ENCODE measurements at places on chromosomes 6 and 20.
A peak's percentile ranks its signal among the peaks of the same experiment; 100 is the strongest.

- no peak for DNase-seq
Measured at GRCh38 chr6:129801909-129802308, 59.2 kb downstream of the TMEM244 start.

GRCh38 chr6:162973151-162973872 is 245.5 kb downstream of the PACRG start:
- DNase-seq = no peak

DNA sequence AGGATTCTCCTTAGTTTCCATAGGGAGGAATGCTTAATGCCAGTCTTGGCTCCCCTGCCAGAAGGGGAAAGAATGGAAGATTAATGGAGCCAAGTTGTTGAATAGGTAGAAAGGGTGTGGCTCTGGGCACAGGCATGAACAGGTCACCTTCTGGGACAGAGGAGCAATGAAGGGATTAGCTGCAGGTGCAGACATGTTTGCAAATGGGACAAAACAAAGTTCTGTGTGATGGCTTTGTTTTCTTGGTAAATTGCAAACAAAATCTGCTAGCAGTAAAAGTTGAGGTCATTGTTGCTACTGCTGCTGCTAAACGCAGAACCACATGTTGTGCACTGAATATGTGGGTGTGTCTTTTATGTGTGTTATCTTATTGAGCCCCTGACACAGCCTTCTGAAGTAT is 93.3 kb downstream of the PERP start:
- no peak for DNase-seq

DNA sequence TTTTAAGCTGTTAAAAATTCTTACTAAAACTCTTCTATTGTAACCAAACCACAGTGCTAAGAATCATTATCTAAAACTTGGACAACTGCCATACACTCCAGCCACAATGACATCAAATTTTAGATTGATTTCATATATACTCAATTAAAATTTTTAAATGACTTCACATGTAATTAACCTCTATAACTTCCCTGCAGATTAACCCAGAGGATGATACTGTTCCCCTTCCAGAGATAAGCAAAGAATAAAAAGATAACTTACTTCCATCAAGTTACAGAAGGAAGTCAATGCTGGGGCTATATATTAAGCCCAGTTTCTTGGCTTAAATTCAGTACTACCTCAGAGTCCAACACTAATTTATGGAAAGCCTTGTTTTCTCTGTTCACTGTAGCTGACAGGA is 71.3 kb downstream of the ARHGAP18 start:
- DNase-seq = no peak

DNA sequence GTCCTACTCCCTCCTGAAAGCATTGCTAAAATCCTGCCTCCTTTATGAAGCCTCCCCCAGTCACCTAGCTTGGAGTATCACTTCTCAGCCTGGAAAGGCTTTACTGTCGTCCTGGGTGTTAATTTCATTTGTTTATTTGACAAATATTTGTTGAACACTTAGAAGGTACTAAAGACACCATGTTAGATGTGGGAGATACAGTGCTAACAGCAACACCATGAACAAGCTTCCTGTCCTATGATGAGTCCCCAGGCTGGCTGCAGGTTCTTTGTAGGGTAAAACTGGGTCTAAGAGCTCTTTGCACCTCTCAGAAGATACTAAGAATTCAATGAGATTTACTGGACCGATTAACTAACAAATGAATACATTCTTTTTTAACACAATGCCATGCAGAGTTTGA is 109.2 kb upstream of the TMEM170B start:
- DNase-seq = no peak

DNA sequence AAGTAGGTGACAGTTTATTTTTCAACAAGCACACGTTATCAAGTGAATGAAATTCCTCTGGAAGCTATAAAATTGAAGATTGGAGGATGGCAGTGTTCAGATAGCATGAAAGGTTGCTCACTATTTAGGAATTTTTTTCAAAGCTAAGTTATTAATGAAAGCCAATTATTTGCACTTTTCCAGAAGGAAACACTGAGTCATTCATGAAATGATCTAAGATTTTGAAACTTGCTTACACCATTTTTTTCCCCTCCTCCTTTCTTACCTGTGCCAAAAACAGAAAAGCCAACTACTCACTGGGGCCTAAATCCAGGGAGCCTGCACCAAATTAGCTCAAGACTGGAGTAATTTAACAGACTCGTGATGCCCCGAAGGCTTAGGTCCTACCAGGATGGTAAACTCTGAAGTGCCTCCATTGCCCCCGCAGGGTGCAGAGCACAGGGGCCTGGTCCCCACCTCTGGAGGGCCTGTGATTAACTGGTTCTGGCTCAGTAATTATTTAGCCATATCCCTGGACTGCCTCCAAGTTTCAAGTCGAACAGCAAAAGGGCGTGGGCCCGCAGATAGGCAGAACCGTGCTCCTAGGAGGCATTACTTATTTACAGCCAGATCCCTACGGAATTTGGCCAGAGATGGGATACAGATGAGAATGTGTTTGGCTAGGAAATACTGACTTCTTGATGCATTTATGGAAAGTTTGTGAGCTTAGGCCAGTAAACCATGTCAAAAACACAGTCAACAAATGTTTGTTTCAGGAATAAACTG is 28.0 kb upstream of the ZNF217 start:
- DNase-seq = peak; percentile 90

- peak; percentile 14 for DNase-seq
Measured at GRCh38 chr6:44575644-44576043, 188.1 kb downstream of the CDC5L start.

GRCh38 chr6:12890171-12890790 is 173.7 kb downstream of the PHACTR1 start:
- DNase-seq = no peak

DNA sequence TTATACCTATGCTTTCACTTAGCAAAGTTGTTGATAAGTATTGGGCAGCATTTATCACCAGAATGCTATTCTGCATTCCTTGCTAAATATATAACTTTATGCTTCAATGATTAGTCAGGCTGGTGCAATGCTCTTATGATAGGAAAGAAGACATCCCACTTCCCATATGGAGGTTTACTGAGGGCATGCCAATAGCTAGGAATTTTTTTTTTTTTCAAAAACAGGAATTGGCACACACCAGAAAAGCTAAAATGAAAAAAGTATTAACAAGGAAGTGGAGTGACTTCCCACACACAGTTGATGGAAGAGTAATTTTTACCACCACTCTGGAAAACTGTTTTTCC is 90.8 kb downstream of the FRK start:
- peak; percentile 30 for DNase-seq

DNA sequence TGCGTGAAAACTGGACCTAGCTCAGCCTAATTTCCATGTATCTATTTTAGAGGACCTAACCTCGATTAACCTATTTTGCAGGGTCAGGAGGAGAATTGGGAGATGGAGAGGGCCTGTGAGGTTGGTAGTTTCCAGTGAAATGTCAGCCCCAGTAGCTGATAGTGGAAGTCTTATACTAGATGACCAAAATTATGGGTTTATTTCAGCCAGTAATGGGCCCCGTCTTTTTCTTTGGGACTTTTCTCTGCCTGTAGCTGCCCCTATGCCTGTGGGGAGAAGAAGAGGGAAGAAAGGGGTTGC is 37.8 kb downstream of the RREB1 start:
- DNase-seq = no peak

DNA sequence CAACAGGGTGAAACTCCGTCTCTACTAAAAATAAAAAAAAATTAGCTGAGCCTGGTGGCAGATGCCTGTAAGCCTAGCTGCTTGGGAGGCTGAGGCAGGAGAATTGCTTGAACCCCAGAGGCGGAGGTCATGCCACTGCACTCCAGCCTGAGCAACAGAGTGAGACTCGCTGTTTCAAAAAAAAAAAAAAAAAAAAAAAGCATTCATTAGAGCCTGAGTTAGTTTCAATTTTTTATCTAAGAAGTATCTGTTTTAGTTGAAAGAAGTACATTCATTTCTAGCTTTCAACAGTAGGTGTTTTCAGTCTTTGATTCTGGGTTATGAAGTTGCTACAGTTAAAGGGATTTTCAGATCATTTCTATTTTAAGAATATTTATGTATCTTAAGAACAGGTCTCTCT is 42.2 kb downstream of the ZNF292 start:
- DNase-seq = no peak

- no peak for DNase-seq
Measured at GRCh38 chr6:144063246-144063743, 32.1 kb downstream of the SF3B5 start.

DNA sequence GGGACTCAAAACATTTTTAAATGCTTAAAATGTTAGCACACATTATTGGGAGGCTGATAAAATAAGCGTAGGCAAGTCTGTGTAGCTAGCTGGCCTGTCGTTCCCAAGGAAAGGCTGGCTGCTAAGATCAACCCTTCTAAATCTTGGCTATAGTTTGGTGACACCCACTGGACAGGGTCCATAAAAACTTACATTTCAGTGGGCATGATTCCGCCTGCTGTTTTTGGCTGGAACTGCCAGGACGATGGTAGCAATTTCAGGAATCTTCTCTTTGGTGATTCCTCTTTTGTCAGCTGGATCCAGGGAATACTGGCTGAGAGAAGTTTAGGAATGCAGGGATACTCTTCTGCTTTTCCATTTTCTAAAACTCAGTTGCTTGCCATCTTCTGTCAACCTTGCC is 162.2 kb downstream of the NKAIN2 start:
- no peak for DNase-seq

GRCh38 chr6:83911278-83911677 is 51.8 kb downstream of the CYB5R4 start:
- no peak for DNase-seq

GRCh38 chr6:164150232-164150631 is 735.7 kb downstream of the QKI start:
- DNase-seq = no peak

DNA sequence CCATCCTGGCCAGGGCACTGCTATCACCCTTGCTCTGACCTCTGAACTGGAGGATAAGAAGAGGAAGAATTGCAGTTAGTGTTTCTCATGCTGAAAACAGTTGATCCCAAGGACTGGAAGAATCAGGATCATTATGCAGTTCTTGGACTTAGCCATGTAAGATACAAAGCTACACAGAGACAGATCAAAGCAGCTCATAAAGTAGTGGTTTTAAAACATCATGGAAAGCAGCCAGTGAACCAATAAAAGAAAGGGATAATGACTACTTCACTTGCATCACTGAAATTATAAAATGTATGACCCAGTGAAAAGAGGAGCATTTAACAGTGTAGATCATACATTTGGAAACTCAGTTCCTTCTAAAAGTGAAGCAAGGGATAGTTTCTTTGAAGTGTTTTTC is 47.7 kb downstream of the DNAH8 start:
- no peak for DNase-seq

DNA sequence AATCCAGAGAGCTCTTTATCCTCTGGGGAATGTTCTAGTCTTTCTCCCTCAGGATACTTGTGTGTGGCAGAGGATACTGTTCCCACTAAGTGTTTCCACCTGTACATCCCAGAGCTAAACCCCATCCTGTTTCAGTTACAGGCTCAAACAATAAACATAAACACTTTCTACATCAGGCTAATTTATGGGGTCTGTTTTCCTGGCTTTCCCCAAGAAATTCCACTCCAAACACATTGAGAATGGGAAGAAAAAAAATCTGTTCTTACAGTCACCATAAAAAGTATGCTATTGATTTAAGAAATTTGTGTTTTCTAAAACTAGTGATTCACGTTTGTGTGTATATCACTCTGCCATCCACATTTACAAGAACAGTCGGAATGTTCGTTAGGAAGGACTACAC is 293.9 kb upstream of the FOXQ1 start:
- DNase-seq = no peak

GRCh38 chr6:327538-328116 is 35.3 kb downstream of the DUSP22 start:
- DNase-seq = peak; percentile 16
